ENCODE measurements at places on chromosomes 1 and 21.

- DNase-seq: no peak
Measured at GRCh38 chr1:2812136-2812535, 10.6 kb upstream of the TTC34 start.

DNA sequence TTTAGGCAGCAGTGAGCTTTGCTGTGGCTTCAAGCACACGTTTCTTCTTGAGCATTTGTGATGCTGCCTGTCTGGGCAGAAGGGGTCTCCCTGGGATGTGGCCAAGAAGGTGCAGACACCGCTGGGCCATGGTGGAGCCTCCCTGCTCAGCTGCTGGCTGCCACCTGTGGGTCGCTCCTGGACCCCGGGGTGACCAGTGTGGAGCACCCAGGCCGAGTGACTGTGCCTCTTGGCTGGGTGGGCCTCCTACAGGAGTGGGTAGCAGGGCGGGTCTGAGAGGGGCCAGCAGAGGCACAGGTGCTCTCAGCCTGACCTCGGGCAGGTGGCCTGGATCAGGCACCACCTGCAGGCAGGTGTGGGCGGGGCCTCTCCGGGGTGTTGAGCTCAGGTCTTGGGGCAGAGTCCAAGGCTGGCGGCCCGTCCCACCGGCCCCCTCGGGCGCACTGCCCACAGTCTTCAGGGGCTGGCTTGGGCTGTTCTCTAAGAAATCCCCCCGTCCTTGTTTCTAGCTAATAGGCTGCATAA lies 42.0 kb upstream of the COL6A1 start:
- DNase-seq: no peak

GRCh38 chr1:158089925-158090637 lies 90.6 kb upstream of the CD1D start:
- no peak for DNase-seq

- DNase-seq: no peak
Measured at GRCh38 chr1:5725406-5725805, 266.8 kb downstream of the NPHP4 start.

DNA sequence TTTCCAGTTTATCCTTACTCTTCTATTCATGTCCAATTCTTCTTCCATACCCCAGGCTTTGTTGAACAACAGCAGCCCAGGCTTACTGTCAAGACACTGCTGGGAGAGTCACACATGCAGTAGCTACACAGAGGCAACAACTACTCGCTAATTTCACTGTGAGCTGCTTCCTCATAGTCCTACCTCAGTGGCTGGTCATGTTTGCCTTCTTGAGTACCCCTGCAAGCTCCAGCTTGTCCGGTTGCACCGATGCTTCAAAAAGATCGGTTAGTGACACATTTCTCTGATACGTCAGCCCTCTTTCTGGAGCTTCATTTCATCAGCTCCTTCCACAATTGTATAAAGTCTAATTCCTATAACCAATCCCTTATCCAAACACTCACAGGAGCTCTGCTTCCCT lies 246.7 kb upstream of the NFIA start:
- DNase-seq: no peak

GRCh38 chr21:38264571-38264970 lies 7.8 kb downstream of the KCNJ15 start:
- peak; percentile 1 for DNase-seq

- no peak for DNase-seq
Measured at GRCh38 chr21:16908077-16908476, 604.8 kb upstream of the CXADR start.

DNA sequence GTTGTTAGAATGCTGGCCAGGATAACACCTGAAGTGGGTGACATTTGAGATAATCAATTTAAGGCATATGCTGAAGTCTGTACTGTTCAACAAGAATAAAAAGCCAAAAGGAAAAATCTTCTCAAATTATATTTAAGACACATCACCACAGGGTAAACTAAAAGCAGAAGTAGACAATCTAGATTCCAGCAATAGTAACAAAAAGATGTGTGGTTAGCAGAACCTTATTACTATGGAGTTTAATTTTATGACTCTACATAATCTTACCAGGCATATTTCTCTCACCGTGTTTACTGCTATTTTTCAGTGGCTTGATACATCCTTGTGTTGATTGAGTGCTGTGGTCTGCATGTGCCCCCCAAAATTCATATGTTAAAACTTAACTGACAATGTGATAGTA lies 300.4 kb upstream of the ZP4 start:
- DNase-seq: peak; percentile 1

GRCh38 chr21:37877171-37877570 lies 39.1 kb downstream of the KCNJ6 start:
- no peak for DNase-seq

DNA sequence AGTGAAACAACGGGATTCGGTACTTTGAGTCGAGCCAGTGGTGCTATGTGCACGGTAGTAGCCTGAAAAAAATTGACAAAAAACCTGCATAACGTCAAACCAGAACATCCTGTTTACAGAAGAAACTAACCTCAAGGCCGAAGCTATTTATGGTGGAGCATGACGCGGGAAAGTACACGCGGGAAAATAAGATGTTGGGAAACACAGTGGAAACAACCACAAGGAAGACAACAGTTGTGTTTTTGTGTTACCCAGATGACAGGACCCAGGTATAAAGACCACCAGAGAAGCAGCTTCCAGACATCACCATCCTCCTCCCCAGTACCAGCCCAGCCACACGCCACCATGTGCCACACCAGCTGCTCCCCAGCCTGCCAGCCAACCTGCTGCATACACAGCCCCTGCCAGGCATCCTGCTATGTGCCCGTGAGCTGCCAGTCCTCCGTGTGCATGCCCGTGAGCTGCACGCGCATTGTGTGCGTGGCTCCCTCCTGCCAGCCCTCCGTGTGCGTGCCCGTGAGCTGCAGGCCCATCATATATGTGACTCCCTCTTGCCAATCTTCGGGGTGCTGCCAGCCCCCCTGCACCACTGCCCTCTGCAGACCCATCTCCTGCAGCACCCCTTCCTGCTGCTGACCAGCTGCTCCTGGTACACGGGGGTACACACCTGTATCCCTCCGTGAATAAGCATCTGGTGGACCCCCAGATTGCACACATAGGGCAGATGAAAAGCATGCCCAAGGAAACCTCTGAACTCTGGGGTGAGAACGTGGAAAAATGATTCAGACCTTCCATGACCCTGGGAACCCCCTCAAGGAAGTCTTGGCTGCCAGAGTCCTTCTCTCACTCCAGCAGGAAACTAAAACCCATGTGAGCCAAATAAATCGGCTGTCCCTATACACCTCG lies at the start of gene KRTAP12-3:
Gene KRTAP12-3, plus strand, starts transcription at position 298 of the 906 bp plus-strand sequence. Its CDS starts 48 bp downstream, at position 346.
- peak; percentile 68 for DNase-seq

DNA sequence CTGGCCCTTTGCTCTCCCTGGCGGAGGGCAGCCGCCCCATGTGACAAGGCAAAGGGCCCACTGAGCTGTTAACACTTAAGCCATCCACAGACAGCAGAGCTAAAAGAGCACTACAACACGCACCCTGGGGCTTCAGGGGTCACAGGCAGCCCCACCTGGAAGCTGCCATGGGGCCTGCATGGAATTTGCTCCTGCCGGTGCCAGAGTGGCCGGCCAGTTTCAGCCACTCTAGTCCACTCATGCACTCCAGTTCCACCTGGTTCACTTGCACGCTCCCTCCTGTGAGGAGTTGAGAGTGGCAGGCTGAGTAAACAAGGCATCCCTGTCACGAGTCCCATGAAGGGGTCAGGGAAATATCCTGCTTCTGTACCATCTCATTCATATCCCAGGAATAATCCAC lies 55.3 kb downstream of the RIMS3 start:
- DNase-seq: no peak

DNA sequence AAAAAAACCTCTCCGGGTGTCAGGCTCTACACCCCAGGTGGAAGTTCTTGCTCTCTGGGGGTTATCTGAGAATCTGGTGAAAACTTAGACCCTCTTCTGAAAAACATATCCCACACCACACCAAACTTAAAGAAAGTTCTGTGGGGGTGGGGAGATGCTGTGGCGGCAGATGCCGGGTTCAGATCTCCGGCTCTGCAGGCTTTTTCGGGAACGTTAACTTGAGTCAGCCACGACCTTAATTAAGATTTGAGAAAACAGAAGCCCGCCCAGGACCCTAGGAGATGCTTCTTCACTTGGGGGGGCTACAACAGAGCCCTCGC lies 2.3 kb downstream of the RCC2 start:
- DNase-seq: no peak
